Bronchial smooth muscle cell (primary cell): ENCODE measurements at places on chromosomes 3 and 15. TPM values are rescaled to one million over a fixed set of nuclear protein-coding genes. Genes with fewer than 3 reads are reported as not detected.

Gene GOLGA6L6
- under 0.01 TPM in 1 of 2 replicates, not detected in the other for total RNA-seq

Gene TEX55
- not detected in 2 replicates for total RNA-seq

Gene CCDC54
- total RNA-seq = not detected in 2 replicates

Gene CLDN11
- total RNA-seq = 94.1 and 632 TPM in 2 replicates

Gene LMAN1L
- not detected in 2 replicates for total RNA-seq

Gene CACNA2D2
- total RNA-seq = 0.09 and 0.16 TPM in 2 replicates

Gene HES1
- total RNA-seq = 2.4 and 4.7 TPM in 2 replicates

Gene GOLGA8T
- total RNA-seq = under 0.01 and 0.17 TPM in 2 replicates

Gene SYNPR
- total RNA-seq = not detected in 2 replicates

Gene ZNF770
- 14.2 and 22.2 TPM in 2 replicates for total RNA-seq

Gene BMF
- 3.8 and 21.8 TPM in 2 replicates for total RNA-seq

Gene ZBED2
- total RNA-seq = under 0.01 TPM in 1 of 2 replicates, not detected in the other

Gene TRIM59
- 5.8 and 16.1 TPM in 2 replicates for total RNA-seq

Gene DLEC1
- 0.09 and 0.16 TPM in 2 replicates for total RNA-seq

Gene STRIT1
- total RNA-seq = not detected in 2 replicates

Gene SNX33
- 14.0 and 21.8 TPM in 2 replicates for total RNA-seq

Gene GUCA1C
- not detected in 2 replicates for total RNA-seq

Gene KBTBD13
- total RNA-seq = not detected in 2 replicates
